ENCODE measurements at places on chromosomes 4 and X.

DNA sequence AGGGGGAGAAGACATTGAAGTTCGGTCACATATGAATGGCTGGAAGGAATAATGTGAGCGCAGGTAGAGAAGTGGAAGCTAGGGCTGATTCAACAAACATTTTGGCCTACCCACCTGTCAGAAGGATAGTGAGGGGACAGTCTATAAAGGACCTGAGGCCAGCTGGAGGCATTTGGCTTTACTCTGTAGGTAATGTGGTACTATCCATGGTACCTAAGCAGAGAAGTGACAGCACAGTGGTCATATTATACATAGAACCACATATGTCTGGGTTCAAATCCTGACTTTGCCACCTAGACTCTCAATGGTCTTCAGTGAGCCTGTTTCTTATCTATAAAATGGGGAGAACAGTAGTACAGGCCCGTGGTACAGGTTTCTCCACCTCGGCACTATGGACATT lies 257.1 kb downstream of the EVC2 start:
- DNase-seq = no peak

DNA sequence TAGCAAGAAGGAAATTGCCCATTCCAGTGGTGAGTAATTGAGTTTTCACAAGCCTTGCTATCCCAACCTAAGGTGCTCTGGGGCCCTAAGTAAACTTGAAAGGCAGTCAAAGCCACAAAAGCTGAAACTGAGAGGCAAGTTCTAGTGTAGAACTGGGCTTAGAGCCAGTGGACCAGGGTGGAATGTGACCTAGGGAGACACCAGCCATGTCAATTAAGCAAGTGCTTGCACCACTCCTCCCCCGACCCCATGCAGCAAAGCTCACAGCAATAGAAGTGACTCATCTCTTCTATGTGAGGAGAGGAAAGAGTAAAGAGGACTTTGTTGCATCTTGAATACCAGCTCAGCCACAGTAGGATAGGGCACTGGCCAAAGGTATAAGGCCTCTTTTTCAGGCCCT lies 486.1 kb upstream of the POU3F4 start:
- DNase-seq = no peak

DNA sequence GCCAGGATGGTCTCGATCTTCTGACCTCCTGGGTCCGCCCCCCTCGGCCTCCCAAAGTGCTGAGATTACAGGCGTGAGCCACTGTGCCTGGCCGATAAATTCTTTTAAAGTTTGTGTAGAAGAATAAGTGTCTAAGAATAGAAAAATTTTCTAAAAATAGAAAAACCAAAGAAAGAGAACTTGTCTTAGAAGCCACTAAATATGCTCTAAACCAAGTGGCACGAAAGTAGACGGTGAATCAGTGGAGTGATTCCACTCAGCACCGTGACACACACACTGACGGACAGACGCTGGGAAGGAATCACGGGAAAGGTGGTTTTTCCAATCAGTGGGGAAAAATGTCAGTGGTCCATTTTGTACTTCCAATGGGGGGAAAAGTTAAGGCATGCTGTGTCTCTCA lies 72.7 kb upstream of the PSAPL1 start:
- no peak for DNase-seq

DNA sequence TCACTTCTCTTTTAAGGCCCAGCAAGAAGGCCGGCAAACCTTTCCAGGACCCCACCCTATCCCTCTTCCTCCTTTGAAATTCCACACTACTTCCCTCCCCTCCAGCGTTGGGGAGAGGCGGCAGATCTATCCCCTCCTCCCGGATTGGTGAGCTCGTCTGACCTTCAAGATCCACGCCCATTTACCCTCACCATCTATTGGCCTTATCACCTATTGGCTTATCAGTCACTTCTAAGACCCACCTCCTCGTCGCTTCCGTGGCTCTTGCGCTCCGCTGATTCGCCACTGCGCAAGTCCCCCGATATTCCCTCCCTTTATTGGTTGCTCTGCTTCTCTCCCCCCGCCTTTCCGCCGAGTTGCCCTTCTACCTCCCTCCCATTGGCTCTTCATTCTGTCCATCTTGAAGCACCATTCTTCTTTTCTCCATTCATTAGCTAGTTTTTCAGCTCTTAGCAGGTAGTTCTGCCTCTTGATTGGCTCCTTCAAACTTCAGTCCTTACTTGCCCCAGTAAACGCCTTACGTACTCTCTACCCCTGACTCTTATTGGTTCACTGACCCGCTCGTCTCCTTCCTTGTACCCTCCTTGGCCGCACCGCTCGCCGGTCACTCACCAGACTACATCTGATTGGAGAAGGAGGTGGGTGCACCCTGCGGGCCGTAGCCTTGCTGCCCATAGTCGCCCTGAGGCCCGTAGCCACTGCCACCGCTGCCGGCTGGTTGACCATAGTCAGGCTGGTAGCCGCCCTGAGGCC lies 4.8 kb upstream of the PRICKLE3 start:
- peak; percentile 91 for DNase-seq

- DNase-seq = no peak
Observed at GRCh38 chrX:108090491-108091263, 665 bp downstream of the PSMD10 start.

- DNase-seq = no peak
Observed at GRCh38 chr4:182528819-182529218, 285.6 kb downstream of the TENM3 start.

- DNase-seq = peak; percentile 27
Observed at GRCh38 chr4:108849611-108850168, 86.8 kb upstream of the ETNPPL start.

- no peak for DNase-seq
Observed at GRCh38 chr4:154960476-154960875, 179.4 kb downstream of the RBM46 start.

DNA sequence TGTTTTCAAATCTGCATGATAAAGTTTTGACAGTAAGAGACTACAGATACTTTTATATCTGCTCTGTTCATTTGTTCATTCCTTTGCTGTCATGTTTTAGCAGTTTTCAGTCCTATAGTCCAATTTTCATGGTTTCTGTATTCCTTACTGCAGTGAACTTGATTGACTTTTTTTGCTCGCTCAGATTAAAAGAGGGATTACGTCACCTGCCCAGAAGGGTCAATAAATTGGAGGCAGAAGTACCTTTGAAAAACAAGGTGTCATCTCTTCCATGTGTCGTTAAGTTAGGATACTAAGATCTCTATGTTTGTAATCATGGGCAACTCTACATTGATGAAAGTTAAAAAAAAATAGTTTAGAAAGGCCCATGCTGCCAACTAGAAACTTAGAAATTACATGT lies 250.1 kb upstream of the SMIM31 start:
- no peak for DNase-seq

- no peak for DNase-seq
Observed at GRCh38 chr4:70670332-70671014, 4.2 kb upstream of the JCHAIN start.

- no peak for DNase-seq
Observed at GRCh38 chr4:186266729-186267456, 904 bp downstream of the F11 start.

DNA sequence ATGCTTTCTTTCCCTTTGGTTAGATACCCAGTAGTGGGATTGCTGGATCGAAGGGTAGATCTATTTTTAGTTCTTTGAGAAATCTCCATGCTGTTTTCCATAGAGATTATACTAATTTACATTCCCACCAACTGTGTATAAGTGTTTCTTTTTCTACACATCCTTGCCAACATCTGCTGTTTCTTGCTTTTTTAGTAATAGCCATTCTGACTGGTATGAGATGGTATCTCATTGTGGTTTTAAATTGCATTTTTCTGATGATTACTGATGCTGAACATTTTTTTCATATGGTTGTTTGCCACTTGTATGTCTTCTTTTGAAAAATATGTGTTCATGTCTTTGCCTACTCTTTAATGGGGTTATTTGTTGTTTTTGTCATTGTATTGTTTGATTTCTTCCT lies 6.6 kb upstream of the AGA start:
- no peak for DNase-seq

GRCh38 chrX:37904833-37905232 lies 57.5 kb upstream of the DYNLT3 start:
- DNase-seq = no peak

- no peak for DNase-seq
Observed at GRCh38 chr4:125350470-125351135, 35.8 kb downstream of the FAT4 start.

- no peak for DNase-seq
Observed at GRCh38 chr4:3700223-3700622, 66.0 kb upstream of the ADRA2C start.

- no peak for DNase-seq
Observed at GRCh38 chr4:52199574-52200338, 148.7 kb downstream of the SPATA18 start.

- DNase-seq = no peak
Observed at GRCh38 chrX:100647095-100647494, 3.1 kb downstream of the SRPX2 start.

GRCh38 chrX:13937370-13938050 lies 92.2 kb downstream of the GEMIN8 start:
- no peak for DNase-seq

DNA sequence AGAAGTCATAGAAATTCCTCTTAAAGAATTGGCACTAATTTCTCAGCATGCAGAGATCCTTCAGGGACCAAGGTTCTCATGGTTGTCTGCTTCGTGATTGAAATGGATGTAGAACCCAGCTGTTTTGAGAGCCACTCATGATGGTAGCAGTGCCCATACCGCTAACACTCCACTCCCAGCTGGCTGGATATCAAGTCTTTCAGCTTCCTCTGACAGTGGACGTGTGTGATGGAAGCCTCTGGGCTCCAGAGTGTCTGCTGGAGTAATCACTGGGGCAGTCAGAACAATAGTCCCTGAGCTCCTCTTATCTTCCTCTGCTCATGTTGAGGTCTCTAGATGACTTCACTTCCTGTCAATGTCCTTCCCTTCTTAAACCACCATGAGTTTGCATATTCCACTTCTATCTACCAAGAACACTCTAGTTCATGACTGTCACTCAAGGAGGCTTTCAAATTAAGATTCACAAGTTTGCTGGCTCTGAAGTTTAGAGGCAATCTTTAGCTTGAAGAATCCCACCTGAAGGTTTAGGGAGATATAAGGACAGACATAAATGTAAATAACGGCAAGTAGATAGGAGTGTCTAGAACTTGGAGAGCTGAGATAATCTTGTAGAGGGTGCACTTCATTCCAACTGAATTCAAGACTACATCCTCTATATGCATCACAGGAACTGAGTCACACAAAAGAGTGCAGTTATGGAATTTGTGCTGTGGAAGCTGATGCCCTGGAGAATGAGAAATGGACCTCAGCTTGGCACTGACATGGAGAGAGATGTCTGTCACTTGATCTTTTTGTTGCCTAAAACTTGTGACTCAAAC lies 64.5 kb upstream of the WDR1 start:
- peak; percentile 63 for DNase-seq

DNA sequence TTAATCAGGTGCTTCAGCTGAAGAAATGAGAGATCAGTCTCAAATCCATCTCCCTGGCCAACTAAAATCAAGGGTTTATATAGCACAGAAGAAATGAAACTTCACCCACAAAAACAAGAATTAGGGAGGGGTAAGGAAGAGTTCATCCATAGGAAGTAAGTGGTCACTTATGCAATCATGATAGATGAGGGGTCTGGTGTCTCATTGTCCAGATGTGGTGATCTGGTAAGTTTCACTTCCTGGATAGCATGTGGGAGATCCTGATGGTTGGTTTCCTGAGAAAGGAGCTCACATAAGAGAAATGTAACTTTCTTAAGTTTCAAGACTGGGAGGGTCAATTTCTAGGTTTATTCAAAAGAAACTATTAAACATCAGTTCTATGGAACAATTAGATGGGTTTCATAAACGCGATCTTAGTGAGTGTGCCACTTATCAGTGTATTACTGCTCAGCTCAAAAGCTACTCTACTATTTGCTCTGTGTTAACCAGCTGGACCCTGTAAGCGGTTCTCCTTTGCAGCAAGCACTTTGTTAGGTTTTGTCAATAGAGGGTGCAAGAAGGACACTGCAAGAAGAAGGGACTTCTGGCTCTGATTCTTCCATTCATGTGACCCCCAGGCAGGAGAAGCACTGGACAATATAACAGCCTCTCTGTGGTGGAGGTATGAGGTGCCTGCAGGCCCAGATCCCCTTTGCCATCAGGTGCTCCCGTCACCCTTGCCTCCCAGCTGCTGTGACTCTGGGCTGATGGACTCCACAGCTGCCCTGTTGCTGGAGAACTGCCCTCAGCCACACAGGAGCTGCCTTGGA lies 35.4 kb upstream of the HPSE start:
- DNase-seq = no peak

DNA sequence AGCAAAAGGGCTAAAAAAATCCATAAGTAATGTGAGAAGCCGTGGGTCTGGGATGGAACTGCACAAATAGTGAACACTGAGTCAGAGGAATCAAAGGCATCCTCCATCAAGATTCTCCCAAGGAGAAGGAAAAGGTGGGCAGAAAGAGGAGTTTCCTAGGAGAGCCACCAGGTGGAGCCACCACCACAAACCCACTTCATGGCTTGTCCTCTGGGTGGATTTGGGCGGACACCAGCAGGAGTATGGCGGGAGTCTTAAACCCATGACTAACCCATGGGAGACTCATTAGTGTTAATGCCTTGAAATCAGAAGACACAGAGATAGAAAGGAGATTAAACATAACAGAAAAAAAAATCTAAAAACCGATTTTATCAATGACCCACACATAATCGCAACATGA lies 147.7 kb downstream of the SH3KBP1 start:
- peak; percentile 63 for DNase-seq

GRCh38 chr4:95499291-95499696 lies 49.5 kb downstream of the UNC5C start:
- DNase-seq = no peak

- no peak for DNase-seq
Observed at GRCh38 chr4:110454441-110454840, 21.5 kb upstream of the ENPEP start.

DNA sequence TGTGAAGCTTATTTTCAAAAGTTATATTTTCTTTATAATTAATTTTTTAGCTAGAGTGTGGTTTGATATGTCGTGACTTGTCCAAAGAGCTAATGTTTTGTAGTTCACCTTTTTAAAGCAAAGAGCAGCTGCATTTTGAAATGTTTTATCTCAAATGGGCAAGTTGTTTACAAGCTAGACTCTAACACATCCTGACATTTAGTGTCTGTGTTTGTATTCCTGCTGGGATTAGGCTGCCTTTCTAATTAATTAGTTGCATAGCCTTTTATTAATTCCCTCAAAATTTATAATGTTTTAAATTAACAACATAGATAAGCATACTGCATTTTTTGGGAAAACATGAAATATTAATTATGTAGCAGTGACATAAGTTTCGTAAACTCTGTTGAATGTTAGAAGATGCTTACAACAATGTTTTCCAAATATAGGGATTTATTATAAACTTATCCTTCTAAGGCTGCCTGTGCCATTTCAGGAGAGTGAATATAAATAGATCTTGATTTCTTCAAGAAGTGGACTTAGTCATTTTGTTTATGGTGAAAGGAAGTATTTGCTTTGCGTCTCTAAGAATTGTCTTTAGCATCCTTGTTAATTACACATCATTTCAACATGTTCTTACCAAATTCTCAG lies 37.7 kb upstream of the NUDT6 start:
- no peak for DNase-seq
